ENCODE measurements at places on chromosomes 5 and 9.
A peak's percentile ranks its signal among the peaks of the same experiment; 100 is the strongest.

GRCh38 chr9:33731142-33731541 lies 64.2 kb upstream of the PRSS3 start:
- DNase-seq, result no peak

- DNase-seq, result no peak
Measured at GRCh38 chr5:141492168-141492885, 3.4 kb downstream of the PCDHGC5 start.

- DNase-seq, result no peak
Measured at GRCh38 chr5:114427204-114427603, 65.3 kb downstream of the KCNN2 start.

DNA sequence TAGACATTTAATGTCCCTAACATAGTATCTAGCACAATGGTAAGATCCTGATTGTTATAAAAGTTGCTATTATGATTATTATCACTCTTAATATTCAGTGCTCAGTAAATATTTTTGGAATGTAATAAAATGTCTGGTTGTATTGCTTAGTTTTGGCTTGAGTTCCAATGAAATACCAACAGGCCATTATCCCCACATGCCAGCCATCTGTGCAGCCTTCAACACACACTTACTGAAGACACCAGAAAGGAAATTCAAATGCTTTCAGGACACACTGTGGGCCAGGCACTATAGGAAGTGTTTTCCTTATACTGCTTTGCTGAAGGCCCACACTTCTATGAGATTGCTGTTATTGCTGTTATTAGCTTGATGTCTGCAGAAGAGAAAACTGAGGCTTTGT lies 157.5 kb downstream of the TRIM32 start:
- DNase-seq, result no peak

- no peak for DNase-seq
Measured at GRCh38 chr5:154236-154635, 37.1 kb upstream of the LRRC14B start.

DNA sequence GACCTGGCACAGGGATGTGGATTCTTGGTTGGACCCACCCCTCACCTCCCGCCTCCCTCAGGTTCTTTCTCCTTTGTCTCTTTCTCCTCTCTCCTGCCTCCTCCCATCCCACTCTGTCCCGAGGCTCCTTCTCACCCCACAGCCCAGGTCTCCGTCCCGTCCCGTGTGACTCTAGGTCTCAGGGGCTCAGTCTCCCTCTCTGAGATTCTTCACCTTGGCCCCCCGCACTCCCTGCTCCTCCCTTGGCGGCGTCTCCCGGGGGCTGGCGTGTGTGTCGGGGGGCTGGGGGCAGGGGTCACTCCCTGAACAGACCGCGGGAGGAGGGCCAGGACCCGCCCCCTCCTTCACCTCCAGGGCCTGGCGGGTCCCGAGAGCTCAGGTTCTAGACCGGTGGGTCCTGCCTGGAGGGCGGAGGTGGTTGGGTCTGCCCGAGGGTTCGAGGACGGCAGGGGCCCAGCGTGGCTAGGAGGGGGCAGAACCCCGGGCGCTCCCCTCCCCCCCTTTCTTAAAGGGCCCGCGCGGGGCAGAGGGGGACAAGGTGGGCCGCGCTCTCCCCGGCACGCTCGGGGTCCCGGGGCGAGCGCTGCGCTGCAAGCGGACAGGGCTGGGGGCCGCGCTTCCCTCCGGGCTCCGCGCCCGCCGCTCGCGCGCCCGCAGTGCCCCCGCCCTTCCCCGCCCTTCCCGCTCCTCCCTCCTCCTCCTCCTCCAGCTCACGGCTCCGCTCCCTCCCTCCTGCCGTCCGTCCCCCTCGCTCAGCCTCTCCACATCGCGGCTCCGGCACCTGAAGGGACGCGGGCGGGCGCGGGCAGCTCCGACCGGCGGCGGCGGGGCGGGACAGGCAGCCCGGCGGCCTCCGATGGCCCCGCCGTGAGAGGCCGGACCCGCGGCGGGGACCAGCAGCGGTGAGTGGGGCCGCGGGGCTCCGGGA lies at the start of gene PSD2:
TSS of gene PSD2 (plus strand) at position 735 of the 928 bp plus-strand sequence. CDS start 13,633 bp downstream, outside the sequence.
- no peak for DNase-seq

DNA sequence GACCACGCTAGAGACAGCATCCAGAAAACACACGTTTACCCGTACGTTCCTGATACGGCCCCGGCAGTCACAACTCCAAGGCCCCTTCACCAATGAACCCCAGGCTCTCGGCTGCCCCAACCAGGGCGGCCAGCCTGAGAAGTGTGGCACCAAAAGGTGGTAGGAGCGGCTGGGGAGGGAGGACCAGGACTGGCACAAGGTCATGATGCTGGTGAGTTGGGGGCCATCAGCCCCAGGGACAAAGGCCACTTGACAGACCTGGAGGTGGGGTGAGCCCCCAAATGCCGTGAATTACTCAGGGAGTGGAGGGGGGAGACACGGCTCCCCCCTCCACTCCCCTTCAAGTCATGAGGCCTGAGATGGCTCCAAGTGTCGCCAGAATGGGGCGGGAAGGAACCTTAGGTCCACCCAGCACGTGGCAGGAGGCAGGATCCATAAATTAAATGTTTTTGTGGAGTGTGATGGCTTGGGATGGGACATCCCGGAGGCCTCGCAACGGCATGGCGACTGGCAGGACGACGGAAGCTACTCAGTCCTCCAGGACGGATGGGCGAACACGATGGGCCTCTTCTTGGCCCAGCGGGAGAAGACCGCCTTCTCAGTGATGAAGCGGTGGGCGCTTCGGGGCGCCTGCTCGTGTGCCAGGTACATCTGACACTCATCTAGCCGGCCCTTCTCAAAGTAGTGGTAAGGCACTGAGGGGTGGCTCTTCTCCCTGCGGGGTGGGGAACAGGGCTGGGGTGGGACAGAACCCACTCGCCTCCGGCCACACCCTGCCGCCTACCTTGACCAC lies 8.7 kb upstream of the ST6GALNAC6 start:
- no peak for DNase-seq

DNA sequence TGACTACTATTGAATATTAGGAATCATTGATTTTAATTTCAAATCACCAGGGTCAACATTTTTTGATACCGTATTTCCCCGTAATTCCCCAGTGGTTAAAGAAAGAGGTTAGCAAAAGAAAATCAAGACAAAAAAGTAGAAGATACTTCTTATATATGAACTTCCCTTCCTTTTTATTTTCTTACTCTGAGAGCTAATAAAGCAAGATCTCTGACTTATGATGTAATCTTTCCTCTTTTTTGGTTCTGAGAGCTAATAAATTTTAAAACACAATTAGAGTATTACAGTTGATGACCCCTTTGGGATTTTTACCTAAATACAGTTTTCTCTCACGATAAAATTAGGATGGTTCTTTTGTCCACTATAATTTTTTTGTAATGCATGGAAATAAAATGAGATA lies 9.2 kb upstream of the FYB1 start:
- DNase-seq, result no peak

GRCh38 chr5:73838901-73839300 lies 212.9 kb downstream of the ARHGEF28 start:
- no peak for DNase-seq

DNA sequence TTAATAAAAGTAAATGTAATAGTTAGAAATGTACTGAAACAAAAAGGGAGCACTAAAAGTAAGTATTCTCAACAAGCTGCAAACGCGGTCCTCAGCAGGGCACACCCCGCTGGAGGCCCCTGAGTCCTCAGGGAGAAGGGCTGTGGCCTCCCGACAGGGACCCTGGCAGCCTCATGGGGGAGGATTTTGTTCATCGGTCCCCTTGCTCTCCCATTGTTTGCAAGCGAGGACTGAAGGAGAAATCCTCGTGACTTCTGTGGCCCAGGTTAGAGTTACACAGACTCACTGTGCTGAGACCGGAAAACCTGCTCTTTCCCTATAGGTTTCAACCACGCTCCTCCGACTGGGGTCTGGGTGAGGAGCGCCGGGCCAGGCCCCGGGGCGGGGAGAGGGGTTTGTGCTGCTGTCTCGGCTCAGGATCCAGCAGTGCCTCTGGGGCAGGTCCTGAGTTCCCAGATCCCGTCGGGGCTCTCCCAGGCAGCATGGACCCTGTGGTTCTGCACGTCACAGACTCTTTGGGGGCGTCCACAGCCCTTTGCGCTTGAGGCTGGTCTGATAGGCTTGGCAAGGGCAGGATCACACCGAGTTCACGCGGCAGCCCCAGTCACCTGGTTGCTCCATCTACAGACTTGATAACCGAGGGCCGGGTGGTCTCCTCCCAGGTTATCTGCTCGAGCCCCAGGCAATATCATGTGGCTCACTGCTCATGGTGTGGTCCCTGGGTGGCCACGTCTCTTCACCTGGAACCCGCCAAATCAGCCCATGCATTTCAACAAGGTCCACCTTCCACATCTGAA lies 38.8 kb downstream of the MRPL36 start:
- no peak for DNase-seq

DNA sequence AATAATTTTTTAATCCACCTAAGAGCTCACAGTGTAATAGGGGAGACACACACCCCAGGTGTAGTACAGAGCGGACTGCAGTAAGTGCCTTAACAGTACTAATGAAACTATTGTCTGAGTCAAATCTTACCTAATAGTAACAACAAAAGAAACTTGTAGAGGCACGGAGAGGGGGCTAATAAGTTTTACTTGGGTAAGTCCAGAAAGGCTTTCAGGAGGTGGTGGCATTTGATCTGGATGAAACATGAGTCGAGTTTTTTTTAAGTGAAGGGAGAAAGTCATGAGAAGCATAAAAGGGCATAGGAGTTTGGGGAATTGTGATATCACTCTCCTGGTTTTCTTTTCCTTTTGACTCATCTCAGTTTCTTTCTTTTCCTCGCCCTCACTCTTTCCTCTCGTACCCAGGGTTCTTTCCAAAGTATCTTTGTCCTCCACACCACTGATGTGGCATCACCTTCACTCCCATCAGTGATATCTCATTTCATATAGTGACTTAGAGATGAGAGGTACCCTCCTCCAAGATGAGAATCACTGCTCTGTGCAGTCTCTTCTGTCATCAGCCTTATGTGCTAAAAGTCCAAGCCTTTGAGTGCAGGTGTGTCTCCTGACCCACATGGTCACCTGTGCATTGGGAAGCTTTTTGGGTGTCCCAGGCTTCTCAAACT lies 2.0 kb downstream of the CTNNA1 start:
- DNase-seq, result no peak

- peak; percentile 44 for DNase-seq
Measured at GRCh38 chr5:144187699-144188294, 17.1 kb downstream of the KCTD16 start.

- DNase-seq, result no peak
Measured at GRCh38 chr5:109307456-109307855, 102.3 kb downstream of the PJA2 start.

GRCh38 chr9:132485393-132485792 lies 75.4 kb downstream of the CFAP77 start:
- no peak for DNase-seq

GRCh38 chr9:11457825-11458790 lies 845.3 kb upstream of the PTPRD start:
- no peak for DNase-seq

DNA sequence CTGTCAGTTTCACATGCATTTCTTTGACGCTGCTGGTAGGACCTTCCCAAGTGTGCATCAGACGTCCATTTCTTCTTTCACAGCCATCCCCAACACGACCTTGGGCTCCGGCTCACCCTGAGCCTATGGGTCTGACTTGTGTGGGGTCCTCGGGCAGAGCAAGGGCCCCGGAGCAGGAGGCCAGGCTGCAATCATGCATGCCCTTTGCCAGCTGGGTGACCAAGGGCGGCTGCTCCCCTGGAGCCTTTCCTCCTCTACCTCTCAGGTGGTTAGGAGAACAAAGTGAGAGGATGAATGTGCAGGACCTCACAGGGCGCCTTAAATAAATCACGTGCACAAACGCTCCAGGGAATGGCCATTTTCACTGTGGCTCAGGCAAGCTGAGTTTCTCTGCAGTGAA lies 33.2 kb downstream of the TERT start:
- DNase-seq, result no peak

GRCh38 chr9:104104360-104104759 lies 10.3 kb downstream of the SMC2 start:
- DNase-seq, result no peak

GRCh38 chr9:36174271-36174670 lies 5.1 kb downstream of the CCIN start:
- DNase-seq, result no peak

DNA sequence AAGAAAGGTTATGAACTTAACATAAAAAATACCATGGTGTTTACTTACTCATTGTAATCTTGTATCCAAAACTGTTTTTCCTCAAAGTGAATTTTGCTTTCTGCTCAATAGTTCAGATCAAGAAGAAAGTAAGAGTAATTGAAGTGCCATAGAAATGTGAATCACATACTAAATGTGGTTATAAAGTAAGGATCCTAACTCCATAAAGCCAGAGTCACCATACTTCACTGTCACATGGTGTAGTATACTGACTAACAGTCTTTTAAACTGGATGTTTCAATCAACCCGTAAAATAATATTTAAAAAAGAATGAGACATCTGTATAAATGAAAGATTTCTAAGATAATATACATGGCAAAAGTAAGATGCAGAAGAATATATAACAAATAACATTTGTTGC lies 72.1 kb downstream of the NIPBL start:
- DNase-seq, result no peak

DNA sequence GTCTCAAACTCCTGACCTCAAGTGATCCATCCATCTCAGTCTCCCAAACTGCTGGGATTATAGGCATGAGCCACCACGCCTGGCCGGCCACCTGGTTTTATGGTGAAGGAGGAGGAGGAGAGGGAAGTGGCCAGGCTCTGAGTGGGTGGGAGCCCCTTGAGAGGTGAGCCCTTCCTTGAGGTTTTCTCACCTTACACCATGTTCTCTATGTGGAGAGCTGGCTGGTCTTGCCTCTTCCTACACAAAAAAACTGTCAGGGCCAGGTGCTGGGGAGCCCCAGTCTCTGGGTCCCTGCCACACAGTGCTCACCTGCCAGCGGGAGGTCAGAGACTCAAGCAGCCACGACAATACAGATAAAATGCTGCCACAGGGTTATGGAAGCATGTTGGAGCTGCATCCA lies 18.1 kb downstream of the SWI5 start:
- DNase-seq, result no peak

- DNase-seq, result no peak
Measured at GRCh38 chr9:90629354-90629753, 13.3 kb downstream of the DIRAS2 start.

GRCh38 chr9:5191985-5192384 lies 6.5 kb upstream of the INSL6 start:
- DNase-seq, result no peak

DNA sequence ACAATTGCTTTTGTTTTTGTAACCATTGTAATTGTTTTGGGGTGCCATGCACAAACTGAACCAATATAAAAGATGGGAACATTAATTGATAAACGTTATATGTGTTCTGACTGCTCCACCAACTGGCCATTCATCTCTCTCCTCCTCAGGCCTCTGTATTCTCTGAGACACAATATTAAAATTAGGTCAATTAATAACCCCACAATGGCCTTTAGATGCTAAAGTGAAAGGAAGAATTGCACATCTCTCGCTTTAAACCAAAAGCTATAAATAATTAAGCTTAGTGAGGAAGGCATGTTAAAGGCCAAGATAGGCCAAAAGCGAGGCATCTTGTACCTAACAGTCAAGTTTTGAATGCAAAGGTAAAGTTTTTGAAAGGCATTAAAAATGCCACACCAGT lies 448.4 kb upstream of the ITGA1 start:
- no peak for DNase-seq

Data from left cardiac atrium (tissue), 4 donors.